ENCODE measurements at places on chromosomes 4 and X.

- peak; percentile 10 for DNase-seq
Measured at GRCh38 chrX:65451663-65452062, 82.9 kb downstream of the LAS1L start.

DNA sequence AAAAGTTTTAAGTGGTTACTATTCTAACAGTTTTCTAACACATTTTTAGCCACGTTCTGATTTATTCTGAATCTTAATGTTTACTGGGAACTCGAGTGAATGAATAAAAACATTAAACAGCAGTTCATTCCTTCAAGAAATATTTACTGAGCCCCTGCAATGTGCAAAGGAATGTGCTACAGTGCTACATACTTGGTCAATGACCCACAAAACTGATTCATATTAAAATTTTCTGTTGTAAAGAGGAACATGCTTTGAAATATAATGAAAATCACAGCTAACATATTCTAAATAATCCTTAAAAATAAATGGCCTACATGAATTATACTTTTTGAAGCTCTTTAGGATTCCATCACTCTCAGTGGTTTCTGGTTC, 78.7 kb downstream of the ARAP2 start:
- no peak for DNase-seq

GRCh38 chr4:174564529-174564928, 42.2 kb upstream of the HPGD start:
- DNase-seq, result no peak

- DNase-seq, result no peak
Measured at GRCh38 chr4:3238721-3239120, 10.2 kb upstream of the MSANTD1 start.
